ENCODE measurements at places on chromosomes 4 and X.

GRCh38 chrX:13010546-13010945 lies 33.9 kb downstream of the FAM9C start:
- no peak for DNase-seq

- DNase-seq: no peak
Observed at GRCh38 chr4:129532573-129532972, 436.6 kb downstream of the C4orf33 start.

GRCh38 chr4:173252024-173252935 lies 81.9 kb downstream of the HMGB2 start:
- peak; percentile 5 for DNase-seq

DNA sequence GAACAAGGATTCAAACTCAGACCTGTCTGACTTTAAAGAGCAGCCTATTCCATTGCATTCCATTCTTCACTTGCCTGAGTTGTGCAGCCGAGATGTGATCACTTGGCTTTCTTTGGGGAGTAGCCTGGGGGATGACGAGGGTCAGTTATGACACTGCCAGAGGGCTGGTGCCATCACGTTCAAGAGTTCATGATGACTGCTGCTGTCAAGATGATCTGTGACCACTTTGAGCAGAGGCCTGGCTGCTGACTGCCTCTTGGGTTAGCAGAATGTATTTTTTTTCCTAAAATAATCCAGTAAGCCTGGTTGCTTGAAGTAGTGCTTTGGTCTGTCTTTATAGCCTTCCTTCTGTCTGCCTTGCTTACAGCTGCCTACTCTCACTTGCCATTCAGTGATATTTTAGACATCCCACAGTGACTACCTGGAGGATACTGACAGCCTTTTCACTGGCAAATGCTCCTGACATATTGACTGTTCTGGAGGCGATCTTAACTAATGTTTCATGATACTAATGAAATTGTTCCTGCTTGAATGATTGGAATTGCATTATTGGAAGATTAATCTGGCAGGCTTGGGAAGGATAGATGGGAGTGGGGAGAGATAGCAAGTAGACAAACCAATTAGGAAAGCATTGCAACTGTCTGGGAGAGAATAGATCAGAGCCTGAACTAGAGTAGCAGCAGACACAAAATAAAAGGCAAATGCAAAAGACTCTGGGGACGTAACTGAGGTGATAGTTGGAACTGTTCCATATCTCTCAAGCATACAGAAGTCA lies 221.6 kb upstream of the LCORL start:
- no peak for DNase-seq

GRCh38 chr4:26181616-26182015 lies 139.2 kb upstream of the RBPJ start:
- no peak for DNase-seq

DNA sequence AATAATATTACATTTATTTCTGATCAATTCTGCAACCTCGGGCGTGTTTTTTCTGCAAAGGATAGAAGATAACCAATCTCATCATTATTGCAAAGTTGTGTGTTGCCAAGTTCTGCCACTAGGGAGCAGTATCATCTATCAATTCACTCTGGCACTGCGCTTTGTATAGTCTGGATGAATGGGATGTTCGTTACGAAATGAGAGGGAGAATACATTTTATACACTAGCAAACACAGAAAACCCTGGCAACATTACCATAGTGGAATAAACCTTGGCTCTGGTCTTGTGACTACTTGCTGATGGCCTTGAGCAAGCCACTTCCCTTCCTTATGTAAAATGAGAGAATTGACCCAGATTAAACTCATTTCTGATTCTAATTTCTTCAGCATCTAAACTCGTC lies 97.5 kb upstream of the ZNF518B start:
- peak; percentile 51 for DNase-seq

- no peak for DNase-seq
Observed at GRCh38 chrX:106698693-106699092, 27.8 kb upstream of the RNF128 start.

- no peak for DNase-seq
Observed at GRCh38 chrX:39592776-39593175, 505.0 kb downstream of the BCOR start.

- no peak for DNase-seq
Observed at GRCh38 chrX:16429406-16429805, 220.6 kb upstream of the S100G start.

DNA sequence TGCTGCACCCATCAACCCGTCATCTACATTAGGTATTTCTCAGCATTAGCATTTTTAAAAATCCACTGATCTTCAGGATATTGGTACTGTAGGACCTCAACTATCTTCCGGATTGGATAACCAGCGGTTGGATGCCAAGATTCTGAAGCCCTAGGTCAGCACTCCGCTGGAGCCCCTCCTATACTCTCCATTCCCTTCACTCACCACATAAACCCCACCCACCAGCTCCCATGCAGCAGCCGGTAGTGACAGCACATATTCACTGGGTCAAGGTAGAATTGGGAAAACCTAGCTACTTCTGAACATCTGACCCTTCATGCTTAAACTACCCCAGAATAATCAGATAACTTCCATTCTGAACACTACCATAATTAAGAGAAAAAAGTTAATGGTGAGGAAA lies 134.9 kb downstream of the CORIN start:
- DNase-seq: no peak

DNA sequence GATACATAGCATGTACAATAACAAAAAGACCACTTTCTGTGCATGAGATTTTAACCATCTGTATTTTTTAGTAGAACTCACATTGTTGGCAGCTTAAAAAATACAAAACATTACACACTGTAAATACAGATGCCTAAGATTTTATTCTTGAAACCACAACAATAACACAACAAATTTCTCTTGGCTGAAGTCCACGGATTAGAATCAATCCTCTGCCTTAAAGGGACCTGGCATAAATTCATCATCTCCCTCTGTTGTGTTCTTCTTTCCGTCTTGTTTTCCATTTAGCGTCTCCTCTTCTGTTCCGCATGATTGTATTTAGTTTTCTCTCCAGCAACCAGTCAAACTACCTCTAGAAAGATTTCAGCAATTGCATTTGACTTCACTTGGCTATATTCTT lies 231.0 kb downstream of the SPOCK3 start:
- DNase-seq: no peak

- DNase-seq: no peak
Observed at GRCh38 chr4:111937368-111937767, 207.9 kb upstream of the FAM241A start.

DNA sequence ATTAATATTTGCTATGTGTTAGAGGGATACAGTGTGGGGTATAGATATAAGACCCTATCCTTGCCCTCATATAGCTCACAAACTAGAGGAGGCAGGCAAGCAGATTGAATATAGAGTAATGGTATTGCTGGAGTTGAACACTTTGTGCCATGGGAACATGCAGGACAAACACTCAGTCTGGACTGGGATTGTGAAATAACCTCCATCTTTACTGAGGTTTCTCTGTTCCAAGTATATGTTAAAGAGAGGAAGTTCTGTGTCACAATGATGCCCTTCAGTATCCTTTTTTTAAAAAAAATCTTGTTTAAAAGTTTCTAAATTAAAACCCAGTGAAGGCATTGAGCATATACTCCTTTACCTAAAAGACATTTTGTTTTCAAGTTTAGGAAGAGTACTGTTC lies 8.7 kb downstream of the FABP2 start:
- no peak for DNase-seq

GRCh38 chrX:137227151-137227550 lies 193.4 kb upstream of the GPR101 start:
- no peak for DNase-seq

DNA sequence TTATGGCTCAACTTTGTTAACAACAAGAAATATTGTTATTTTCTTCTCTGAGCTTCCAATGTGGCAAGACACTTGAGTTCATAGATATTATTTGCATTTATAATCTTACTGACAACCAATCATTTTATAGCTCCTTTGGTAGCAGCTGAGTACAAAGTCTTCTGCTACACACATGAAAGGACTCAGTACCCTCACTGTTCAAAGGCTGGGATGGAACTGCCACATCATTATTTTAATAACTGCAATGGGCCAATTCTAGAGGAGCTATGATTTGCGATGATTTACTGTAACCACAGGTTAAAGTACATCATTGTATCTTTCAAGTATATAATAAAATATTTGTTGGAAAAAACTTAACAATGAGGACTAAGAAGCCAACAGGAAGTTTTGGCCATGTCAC lies 10.9 kb downstream of the MTTP start:
- no peak for DNase-seq

- DNase-seq: no peak
Observed at GRCh38 chr4:74016068-74016467, 17.6 kb upstream of the CXCL5 start.

Measured in CD8-positive, alpha-beta T cell (primary cell).